COLO829 (cell line): ENCODE measurements at places on chromosomes 12 and 14.

- peak; percentile 51 for DNase-seq
These were observed at the start of gene CARMIL3 for GRCh38 chr14:24051789-24052655. TSS of gene CARMIL3 (plus strand) at chr14:24052009. CDS start at chr14:24052154, 145 bp downstream.

GRCh38 chr14:34081576-34082136, 130.8 kb upstream of the EGLN3 start:
- peak; percentile 64 for DNase-seq

DNA sequence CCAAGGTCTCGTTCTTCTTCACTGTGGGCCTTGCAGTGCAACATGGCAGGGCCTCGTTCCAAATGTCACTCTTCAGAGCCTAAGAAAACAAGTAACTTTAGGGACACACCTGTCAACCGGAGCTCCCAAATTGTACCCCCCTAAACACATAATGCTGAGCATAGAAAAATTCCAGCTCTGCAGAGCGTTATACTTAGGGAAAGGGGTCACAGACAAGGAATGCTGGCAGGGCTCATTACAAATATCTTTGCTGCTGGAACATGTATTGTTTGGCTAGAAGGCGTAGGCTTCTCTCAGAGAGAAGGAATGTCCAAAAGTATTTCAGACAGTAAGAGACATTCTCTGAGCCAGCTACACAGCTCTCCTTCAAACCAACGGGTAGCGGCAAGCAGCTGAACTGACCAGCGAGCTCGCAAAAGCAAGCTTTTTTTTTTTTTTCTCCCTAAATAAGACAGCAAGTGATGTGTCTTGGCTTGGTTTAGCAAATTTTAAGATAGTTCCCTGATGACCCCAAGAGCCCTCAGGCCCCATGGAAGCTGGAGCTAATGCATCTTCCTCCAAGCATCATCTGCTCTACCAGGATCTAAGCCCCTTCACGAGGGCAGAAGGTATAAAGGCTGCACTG, 24.5 kb downstream of the SSH1 start:
- no peak for DNase-seq

DNA sequence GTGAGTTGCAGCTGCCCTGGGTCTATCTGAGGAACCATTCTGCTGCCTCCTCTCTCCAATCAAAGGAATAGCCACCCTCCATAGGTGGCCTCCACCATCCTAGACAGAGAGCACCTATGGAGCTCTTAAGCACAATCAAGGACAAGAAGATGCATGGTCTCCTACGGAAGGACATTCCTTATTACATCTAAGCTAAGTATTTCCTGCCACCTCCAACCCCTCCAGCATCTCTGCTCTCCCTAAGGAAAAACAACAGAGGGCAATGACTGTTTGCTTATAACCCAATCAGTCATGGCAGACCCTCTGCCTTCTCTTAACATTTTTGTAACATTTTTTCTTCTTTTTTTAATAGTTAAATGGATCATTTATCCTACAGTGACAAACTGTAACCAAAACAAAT, 14.8 kb upstream of the OR6J1 start:
- no peak for DNase-seq

DNA sequence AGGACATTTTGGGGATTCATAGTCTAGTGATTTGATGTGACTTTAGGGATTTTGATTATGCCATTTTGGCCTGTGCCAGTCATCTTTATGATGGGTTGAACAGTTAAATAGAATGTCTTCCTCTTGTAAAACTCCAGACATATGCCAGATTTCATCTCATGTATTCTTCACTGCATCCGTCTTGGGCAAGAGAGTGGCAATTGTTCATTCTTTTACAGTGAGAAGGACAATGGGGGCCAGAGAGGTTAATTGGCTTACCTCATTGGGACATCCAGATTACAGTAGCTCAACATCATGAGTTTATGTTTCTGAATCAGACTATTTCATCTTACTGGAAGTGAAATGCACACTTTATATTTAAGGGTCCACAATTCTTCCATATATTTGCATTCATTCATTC, 108.2 kb upstream of the SLC38A2 start:
- no peak for DNase-seq

DNA sequence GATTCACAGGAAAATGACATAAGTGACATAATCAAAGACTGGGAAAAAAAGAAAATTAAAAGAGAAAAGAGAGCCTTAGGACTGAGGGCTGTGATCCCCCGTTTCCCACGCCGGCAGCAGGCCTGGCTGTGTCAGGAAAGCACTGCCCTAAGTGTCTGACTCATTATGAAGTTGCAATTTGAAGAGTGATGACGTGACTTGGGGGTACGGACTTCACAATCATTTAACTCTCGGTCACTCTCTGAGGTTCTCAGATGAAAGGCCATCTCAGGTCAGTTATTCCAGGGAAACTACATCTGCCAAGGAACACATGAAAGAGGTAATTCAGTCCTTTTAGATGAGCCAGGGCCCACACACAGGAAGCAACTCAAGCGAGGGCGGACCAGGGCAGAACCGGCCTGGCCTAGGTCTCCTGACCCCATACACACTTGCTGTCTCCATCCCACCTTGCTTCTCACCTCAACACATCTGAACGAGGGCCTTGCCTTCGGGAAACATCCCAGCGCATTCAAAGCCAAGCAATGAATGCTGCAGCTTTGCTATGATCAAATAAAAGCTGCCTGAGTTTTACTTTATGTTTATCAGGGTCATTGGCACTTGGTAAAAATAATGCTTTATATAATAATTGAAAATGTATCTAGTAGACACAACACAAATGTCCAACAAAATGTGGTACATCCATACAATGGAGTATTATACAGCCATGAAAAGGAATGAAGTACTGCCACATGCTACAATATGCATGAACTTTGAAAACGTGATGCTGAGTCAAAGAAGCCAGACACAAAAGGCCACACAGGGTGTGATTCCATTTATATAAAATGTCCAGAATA, 2.7 kb downstream of the SSH1 start:
- peak; percentile 78 for DNase-seq

DNA sequence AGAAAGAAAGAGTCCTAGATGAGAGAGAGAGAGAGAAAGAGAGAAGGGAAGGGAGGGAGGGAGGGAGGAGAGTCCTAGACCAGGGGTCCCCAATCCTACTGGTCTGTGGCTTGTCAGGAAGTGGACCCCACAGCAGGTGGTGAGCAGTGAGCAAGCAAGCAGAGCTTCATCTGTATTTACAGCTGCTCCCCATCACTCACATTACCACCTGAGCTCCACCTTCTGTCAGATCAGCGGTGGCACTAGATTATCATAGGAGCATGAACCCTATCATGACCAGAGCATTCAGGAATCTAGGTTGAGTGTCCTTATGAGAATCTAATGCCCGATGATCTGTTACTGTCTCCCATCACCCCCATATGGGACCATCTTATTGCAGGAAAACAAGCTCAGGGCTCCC, 39.2 kb upstream of the AMN1 start:
- no peak for DNase-seq

- DNase-seq: no peak
These were observed 527 bp downstream of the CAMKK2 start for GRCh38 chr12:121295746-121296617.

DNA sequence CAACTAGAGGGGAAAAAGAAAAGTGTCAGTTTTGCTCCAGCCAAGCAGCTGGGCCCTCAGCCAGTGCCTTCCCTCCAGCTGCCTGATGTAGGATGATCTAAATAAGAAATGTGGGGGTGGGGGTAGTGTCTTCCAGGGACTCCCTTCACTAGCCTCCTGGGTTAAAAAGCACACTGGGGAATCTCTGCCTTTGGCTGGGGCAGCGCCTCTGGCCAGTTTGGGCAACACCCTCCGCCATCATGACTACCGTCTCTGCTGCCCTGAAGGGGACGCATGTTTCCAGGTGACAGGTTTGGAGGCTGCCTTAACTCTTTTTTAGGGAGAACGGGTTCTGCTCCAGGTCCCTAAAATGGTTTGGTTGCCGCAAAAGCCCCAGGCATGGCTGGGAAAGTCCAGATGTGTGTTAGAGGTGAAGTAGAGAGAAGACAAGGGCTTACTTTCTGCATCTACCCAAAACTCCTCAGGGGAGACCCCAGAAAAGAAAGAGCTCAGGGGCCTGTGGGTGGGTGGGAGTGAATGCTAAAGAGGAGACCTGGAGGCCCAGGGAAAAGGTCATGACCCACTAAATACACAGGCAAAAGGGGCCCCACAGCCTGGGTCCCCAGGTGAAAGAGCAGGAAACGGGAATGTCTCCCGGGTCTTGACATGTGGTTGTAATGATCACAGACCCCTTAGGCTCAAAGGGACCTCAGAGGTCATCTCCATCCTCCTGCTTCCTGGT, 132.8 kb upstream of the CCND2 start:
- no peak for DNase-seq

GRCh38 chr12:3200032-3200617, 122.9 kb downstream of the TSPAN9 start:
- DNase-seq: no peak

DNA sequence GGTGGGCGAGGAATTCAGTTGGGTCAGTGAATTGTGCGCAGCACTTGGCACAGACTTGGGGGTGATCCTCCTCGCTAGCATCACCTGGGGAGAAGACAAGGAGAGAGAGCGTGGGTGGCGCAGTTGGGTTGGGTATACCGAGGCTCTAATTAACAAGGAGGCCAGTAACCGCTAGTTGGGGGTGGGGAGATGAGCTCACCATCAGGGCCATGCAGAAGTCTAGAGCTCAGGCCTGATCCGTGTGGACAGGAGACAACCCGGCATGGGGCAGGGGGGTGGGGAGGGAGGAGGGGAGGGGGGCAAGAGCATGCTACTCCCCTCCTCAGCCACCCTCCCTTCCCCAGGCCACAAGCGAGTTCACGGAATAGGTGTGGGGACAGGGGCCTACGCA, 580 bp downstream of the SALL2 start:
- DNase-seq: no peak
